Stimulated activated CD4-positive, alpha-beta T cell treated with anti-CD3 and anti-CD28 coated beads, Interleukin-1b, Interleukin-23, amount 100 ng/mL, for 48 hours (primary cell): ENCODE measurements at places on chromosomes 13 and 19.
A peak's percentile ranks its signal among the peaks of the same experiment; 100 is the strongest.

DNA sequence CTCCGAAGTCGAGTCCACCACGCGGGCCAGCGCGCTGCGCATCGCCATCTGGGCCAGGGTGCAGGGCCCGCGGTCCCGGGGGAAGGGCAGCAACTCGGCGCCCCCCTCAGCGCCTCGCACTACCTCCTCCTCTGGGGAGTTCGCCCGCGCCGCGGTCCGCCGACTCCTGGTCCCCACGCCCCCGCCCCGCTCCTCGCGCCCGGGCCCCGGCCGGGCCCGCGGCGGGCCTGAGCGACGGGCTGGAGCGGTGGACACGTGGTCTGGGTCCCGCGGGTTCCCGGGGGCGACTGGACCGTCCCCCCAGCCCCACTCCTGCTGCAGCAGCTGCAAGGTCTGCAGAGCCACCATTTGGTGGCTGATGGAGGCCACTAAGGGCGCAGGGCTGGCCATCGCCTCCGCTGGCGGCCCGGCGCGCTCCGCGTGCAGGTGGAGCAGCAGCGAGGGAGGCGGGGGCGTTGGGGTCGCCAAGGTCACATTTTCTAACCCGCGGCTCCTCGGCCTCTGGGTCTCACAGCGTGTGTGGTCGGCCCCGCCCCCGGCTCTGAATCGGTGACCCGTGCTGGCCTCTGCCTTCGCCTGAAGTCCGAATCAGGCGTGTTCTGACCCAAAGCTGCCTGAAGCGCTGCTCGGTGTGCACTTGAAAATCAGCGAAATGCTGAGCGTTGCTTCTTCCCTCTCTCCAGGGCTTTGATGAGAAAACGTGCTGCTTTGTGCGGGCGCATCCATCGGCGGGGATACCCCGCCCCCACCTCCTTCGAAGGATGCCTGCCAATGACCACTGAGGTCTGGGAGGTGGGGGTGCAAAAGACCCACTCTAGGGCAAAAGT lies at the start of gene DLEU7:
Gene DLEU7, minus strand, starts transcription at position 436 of the 827 bp plus-strand sequence. Its CDS starts 46 bp downstream, at position 390.
- DNase-seq: no peak

DNA sequence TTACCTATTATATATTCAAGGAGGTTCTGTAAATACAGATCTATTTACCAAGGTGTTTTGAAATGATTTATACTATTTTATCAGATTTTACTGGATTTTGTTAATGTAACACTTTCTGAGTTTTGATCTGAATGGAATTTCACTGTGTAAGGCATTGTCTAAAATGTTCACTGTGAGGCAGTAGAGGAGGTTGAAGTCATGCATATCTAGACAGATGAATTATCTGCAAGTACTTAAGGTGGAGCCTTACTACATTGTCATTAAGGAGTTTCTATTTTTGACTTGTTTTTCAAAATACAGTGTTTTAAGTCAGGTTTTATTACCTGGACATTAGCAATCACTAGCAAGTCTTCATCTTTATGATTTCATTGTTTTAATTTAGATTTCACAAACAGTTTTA lies 62.1 kb downstream of the TM9SF2 start:
- DNase-seq: no peak

- peak; percentile 91 for DNase-seq
Measured at GRCh38 chr19:58182577-58182988, 278 bp upstream of the ZNF274 start.

DNA sequence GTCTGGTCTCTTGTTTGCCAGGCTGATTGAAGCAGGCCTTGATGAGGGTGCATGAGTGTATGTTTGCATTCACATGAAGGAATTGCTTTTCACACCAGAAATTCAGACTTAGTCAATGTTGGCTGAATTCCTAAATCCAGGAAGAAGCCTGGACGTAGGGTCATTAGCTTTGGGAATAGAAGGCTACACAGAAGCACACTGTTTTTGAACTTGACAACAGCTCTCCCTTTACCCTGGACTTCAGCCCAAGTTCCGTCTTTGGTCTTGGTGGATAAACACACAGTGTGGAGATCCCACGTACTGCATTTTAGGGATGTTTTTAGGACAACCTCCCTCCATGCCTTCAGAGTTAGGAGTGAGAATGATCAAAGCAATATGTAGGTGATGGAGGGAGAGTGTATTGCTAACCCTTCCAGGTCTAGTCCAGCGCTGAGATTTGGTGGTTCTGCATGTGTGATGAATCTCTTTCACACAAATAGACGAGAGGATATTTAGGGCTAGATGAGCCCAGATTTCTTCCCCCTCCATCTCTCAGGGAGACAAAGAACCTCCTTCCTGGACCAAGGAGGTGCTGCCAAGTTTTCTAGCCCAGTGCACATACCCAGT lies 22.8 kb downstream of the TM6SF2 start:
- no peak for DNase-seq

DNA sequence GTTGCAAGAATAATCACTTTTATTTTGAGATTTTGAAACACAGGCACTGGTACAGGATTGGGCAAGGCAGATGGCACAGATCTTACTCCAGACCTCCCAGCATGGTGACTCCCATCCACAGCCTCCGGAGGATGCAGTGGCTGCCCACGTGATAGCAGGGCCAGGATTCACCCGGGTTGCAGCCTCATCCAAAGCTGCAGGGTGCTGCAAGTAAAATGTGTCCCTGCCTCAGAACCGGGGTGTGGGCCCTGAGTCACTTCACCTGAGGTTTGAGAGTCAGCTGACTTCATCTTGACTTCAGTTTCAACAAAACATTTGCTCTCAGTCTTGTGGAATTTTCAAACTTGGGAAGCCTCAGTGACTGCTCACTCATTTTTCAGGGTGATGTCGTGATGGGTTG lies 201.9 kb downstream of the FGF9 start:
- DNase-seq: no peak

DNA sequence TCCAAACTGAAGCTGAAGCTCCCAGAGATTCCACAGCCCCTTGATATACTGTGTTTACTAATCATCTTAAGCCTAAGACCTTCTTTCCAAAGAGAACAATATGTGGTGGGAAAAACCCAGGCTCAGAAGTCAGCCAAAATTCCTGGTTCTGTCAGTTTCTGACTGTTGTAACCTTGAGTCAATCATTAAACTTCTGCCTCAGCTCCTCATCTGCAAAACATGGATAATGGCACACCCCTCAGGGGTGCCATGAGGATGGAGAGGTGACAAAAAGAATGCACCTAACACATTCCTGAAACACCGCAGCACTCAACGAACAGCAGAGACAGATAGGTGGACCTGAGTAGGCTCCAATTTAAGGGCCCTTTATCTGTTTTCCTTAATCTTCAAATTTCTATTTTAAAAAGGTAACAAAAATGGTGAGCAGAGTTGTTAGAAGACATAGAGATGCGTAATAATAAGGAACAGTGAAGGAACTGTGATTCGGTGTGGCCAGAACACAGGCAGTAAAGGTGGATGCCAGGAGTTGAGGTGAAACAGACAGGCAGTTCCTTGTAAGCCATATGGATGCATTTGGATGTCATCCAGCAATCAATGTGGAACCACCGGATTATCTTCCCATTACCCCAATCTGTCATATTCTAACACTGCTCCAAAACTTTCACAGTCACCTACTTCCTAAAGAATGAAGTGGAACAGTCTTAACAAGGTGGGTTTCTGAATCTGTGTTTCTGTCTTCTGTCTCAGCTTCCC lies 56.6 kb upstream of the DOCK9 start:
- DNase-seq: no peak

DNA sequence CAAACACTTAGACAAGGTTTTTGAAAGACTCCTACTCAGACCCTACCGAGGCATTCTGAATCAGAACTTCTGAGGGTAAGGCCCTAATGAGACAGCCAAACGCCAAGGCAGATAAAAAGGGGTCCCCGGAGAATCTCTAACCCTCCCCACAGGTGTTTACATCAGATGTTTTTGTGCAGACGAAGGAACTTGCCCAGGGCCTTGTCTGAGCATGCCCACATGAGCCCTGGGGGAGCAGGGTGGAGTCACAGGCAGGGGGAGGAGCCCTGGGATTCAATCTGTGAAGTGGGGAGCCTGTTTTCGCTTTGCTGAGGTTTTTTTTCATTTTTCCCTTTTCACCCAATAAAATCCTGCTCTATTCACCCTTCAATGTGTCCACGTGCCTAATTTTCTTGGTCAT lies 61.6 kb upstream of the MED4 start:
- peak; percentile 77 for DNase-seq
